Activated naive CD4-positive, alpha-beta T cell treated with anti-CD3 and anti-CD28 coated beads for 36 hours (primary cell): ENCODE measurements at places on chromosomes 6 and 20.

GRCh38 chr6:6865611-6866010 is 242.2 kb upstream of the RREB1 start:
- DNase-seq: no peak

- DNase-seq: no peak
Measured at GRCh38 chr6:99618649-99619408, 12.2 kb downstream of the PRDM13 start.

GRCh38 chr20:52269321-52269720 is 77.7 kb upstream of the ZFP64 start:
- no peak for DNase-seq

DNA sequence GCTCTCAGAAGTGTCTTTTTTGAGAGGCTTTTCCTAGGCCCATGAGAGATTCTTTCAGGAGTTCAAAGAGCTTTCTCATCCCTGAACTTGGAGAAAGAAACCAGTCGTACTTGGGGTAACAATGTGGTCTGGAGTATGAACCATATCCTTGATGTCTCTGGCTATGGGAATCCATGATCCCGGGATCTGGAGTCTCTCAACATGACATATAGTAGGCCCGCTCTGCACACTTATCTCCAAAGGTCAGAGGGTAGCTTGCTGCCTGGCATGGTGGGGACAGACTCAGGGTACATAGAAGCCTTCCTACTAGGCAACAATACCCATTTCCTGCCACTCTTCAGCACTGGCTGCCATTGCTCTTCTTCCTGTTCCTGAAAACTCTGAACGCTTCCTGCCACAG is 42.2 kb upstream of the NFATC2 start:
- DNase-seq: no peak

DNA sequence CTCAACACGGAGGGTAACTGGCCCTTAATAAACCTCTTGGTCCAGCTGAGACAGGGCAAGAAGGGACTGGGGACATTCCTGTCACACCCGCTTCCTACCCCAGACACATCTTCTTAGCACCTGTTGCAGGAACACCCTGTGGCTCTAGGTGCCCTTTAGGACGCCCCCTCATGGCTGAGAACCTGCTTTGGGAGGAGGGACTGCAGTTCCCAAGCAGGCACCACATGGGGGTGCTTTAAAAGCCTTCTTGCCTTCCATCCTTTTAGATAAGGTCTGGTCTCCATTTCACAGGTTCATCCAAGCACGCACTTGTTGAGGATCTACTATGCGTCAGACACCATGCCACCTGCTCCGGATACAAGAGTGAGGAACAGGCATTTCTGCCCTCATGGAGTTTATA is 26.6 kb downstream of the NSFL1C start:
- DNase-seq: peak; percentile 45

DNA sequence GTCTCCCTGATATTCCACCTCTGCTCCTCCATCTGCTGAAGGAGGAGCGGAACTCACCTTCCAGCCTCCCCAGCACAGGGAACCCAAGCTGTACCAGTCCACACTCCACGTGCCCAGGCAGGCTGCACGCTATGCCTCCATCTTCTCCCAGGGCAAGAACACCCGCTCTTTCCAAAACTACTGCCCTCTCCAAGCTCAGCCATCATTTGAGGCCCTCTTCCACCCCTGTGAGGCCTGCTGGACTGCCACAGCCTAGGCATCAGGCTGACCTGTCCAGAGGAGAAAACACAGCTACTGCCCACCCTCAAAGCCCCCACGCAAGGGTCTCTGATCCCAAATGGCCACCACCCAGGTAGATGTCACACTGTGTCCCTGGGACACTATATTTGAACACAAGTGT is 99.9 kb downstream of the PRND start:
- no peak for DNase-seq

GRCh38 chr6:56448046-56448445 is 194.6 kb downstream of the DST start:
- no peak for DNase-seq

DNA sequence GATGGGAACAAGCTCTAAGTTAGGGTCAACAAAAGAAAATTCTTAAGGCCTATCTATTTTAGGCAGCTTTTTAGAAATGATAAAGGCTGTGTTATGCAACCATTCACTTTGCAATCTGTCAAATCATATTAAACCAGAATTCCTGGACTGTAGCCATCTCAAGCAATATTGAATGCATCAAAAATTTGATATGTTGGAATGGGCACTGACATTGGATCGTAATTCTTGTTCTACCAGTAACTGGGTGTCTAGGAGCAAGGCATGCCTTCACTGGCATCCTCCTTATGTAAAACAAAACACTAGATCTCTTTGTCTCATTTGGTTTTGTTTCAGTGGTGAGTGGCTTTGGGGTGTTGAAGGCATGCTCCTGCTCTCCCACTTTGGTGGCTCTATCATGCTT is 145.6 kb downstream of the JARID2 start:
- no peak for DNase-seq

GRCh38 chr6:70186461-70186860 is 116.4 kb downstream of the COL9A1 start:
- DNase-seq: no peak

DNA sequence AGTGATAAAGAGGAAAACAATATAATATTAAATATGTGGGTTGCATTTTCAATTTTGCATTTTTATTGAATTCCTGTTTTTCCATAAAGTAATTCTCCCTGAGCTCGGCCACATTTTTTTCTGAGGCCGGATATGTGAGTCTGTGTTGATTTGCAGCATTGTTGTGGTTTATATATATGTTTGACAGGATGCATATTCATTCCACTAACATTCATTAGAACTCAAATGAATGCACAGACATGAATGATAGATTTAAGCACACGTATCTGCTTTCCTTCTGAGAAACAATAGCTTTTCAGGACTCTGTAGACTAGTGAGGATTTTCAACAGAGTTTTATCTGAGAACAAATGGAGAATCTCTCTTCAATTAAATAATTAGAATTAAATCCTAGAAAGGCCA is 10.6 kb upstream of the EXOC2 start:
- DNase-seq: no peak

- peak; percentile 51 for DNase-seq
Measured at GRCh38 chr20:32522776-32523612, 62.1 kb downstream of the NOL4L start.

GRCh38 chr20:4441191-4441590 is 280.5 kb upstream of the PRND start:
- no peak for DNase-seq

DNA sequence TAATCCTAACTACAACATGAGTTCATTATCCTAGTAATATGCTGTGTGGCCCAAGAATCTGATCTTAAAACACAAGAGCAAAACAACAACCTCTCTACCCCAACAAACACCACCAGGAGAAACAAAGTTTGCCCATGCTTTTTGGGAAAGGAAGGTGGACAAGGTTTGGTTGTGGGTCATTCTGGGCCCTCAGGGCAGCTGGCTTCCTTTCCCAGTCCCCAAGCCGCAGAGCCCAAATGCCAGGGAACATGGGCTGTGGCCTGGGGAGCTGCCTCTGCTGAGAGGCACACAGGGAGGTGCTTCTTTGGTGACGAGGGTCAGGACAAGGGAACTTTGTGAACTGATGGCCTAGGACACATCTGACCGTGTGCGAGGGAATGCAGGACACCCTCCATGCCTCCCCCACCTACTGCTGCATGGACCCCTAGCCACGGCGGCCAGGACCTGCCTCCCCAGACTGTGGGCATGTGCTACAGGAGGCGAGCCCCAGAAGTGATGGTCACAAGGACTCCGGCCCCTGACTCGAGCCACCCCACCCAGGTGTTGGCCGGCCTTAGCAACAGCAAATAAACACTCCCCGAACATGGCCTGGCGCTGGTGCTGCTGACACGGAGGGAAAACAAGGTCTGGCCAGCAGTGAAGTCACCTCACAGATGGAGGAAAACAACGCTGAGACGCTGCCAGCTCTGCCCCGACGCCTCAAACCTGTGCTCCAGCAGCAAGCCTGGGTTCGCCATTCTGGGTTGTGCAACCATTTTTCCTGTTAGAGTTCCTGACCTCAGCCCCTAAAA is 55.6 kb downstream of the RRBP1 start:
- no peak for DNase-seq

GRCh38 chr20:61588411-61589385 is 336.6 kb downstream of the CDH4 start:
- DNase-seq: no peak

DNA sequence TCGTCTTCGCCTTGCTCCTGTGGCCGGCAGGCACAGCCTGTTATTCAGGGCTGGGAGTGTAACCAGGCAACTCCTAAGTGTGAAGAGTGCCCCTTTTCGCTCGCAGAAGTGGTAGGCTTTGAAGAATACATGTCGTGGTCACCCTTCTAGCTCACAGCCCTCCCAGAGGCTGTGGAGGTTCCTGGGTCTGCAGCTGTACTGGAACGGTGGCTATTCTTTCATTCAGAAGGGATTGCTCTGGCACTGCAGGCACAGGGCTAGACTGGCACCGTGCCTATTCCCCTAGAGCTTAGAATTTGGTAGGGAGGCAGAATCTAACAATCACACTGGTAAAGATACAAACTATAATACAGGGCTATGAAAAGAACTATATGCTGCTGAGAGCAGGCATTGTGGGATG is 1.1 kb upstream of the SRSF12 start:
- no peak for DNase-seq

GRCh38 chr6:5898102-5898501 is 108.6 kb downstream of the NRN1 start:
- DNase-seq: no peak

DNA sequence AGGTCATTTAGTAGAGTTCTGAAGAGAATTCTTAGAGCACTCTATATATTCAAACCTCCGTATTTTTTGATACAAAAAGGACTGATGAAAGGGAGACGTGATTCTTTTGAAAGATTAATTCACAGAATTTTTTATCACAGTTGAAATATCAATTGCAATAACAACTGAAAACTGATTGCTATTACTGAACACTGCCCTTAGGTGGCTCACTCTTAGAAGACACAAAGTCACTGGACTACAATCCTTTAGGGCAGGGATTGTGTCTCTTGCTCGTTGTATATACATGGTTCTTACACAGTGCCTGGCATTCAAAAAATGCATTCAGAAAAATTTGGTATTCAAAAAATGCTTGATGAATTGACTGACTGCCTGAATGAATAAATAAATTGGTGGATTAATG is 17.1 kb upstream of the CALHM6 start:
- no peak for DNase-seq

GRCh38 chr6:50899306-50899870 is 80.7 kb downstream of the TFAP2B start:
- DNase-seq: no peak

DNA sequence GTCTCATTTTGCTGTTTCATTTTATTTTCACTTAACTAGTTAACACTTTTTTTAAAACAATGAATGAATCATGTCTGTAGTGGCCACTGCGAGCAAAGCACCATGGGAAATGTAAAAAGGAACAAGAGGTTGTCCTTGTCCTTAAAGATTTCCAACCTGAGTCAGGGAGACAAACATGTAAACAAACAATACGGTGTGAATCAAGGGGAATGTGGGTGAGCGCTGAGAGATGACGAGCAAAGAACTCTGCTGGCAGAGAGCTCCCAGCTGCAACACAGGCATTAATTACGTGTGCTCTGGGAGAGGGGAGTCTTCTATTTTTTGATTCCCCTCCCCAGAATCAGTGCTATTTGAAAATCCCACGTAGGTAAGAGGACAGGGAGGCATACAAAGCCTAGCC is 84.3 kb downstream of the ATXN1 start:
- DNase-seq: no peak

DNA sequence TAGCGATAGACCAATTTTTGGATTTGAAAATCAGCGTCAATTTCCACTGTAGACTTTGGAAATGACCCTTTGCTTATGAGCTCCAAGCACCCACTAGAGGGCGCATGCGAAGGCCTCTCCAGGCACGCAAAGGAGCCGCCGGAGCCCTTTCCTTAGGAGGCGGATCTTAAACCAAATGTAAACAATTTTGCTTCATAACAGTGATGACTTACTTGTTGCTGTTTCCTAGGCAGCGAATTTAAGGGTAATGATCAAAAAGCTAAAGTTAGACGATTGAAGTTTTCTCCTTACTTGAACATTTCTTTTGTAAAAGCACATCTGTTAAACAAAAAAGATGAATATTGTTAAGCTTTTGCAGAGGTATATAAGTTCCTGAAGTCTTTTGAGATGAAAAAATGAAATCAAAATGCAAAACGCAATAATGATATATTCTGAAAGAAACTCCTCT is 29.2 kb upstream of the EXOC2 start:
- peak; percentile 85 for DNase-seq

GRCh38 chr6:136469154-136469553 is 81.1 kb downstream of the MAP7 start:
- DNase-seq: no peak

GRCh38 chr6:127403636-127404035 is 55.6 kb downstream of the KIAA0408 start:
- DNase-seq: peak; percentile 14

- no peak for DNase-seq
Measured at GRCh38 chr20:6395695-6396094, 272.9 kb upstream of the FERMT1 start.

GRCh38 chr20:51804754-51805153 is 2.4 kb upstream of the SALL4 start:
- DNase-seq: no peak

DNA sequence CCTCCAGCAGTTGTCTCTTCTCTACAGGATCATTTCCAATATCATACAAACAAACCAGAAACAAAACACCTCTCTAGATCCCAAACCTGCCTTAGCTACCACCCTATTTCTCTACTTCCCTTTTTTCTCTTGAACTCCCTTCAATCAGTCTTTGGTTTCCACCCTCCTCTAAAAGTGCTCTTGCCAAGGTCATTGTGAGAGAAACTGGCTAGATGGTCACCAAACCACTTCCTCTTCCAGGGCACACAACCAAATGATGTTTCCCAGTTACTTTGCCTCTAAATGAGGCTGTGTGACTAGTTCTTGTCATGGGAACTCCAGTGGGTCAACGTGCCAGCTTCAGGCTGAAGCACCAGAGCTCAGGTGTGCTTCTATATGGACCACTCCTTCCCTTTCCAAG is 85.8 kb upstream of the ARMC2 start:
- no peak for DNase-seq

- peak; percentile 36 for DNase-seq
Measured at GRCh38 chr6:89970609-89971337, 76.5 kb downstream of the GJA10 start.

DNA sequence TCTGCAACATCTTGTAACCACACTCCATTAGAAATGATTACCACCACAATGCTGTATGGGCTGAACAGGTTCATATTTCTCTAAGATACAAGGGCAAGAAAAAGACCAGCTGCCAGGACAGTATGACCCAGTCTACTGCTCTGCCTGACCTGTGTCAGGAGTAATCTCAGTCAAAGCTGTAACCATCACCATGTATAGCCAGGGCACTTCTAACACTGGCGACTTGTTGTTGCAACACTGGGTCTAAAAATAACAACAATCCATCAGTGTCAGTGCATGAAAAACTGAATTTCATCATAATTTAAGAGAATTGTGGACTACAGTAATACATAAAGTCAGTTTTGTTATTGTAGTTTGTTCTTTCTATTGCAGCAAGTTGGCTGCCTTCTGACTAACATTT is 738.6 kb upstream of the ADGRB3 start:
- no peak for DNase-seq
